Cerebellum (tissue), 4 donors: ENCODE measurements at places on chromosomes 1 and 21. TPM values are rescaled to one million over a fixed set of nuclear protein-coding genes. Genes with fewer than 3 reads are reported as not detected.
A peak's percentile ranks its signal among the peaks of the same experiment; 100 is the strongest.

Gene TEDDM1
- not detected for total RNA-seq

Gene POGZ
- 96.5 TPM for total RNA-seq

Gene GJA9
- not detected for total RNA-seq

Gene KIF26B
- total RNA-seq, result 22.0 TPM

Gene KRTAP12-2
- not detected for total RNA-seq

Gene RNU1-4
- total RNA-seq, result 40,842 TPM

Gene KCNE1
- 0.64 TPM for total RNA-seq

Gene SEMA6C
- 21.4 TPM for total RNA-seq

Gene SPRR1A
- not detected for total RNA-seq

Gene STUM
- 24.0 TPM for total RNA-seq

Gene AADACL4
- not detected for total RNA-seq

Gene FCRL2
- not detected for total RNA-seq

Gene DCST1
- not detected for total RNA-seq

GRCh38 chr21:15875286-15875685 lies 145.5 kb downstream of the USP25 start:
- no peak for DNase-seq

DNA sequence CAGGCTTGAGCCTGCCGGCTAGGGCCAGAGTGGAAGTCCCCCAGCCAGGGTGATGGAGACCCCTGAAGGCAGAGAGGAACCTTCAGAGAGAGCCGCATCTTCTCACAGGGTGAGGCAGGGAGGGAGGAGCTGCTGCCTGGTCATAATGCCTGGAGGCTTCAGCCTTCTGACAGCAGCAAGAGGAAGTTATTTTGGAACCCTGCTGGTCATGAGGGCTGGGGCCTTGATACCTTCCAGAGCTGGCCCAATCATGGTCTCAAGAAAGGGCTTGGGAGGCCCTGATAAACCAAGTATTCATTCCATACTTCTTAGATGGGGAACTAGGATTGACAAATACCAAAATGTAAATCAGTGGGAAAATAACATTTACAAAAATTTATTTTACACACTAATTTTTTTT lies 26.6 kb upstream of the MPZL1 start:
- DNase-seq, result no peak

DNA sequence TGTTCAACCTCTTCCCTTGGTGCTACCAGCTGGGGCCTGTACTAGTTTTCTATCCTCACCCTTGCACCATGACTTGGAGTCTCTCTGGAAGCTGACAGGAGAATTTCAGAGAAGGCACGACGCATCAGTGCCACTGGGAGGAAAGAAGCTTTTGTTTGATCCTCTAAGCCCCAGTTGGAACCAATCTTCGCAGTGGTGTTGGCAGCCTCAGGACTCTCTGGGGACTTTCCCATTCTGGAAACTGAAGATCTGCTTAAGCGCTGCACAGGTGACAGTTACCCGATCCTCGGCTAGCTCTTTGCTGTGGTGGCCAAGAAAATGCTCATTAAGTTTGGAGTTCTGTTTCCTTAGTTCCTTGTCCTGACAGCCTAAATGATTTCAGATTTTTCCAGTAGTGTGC lies 222.3 kb downstream of the RHOU start:
- DNase-seq, result no peak

- DNase-seq, result no peak
These were observed 351.9 kb downstream of the ADGRL2 start for GRCh38 chr1:82152356-82153271.

DNA sequence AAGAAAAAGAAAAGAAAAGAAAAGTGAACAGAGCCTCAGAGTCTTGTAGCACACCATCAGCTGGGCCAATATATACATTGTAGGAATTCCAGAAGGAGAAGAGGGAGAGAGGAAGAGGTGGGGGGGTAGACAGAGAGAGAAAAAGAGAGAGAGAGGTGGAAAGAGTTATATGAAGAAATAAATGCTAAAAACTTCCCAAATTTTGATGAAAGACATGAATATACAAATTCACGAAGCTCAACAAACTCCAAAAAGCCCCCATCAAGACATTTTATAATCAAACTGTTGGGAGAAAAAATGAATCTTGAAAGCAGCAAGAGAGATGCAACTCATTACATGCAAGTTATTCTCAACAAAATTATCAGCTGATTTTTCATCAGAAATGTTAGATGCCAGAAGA lies 41.5 kb upstream of the TSHB start:
- DNase-seq, result no peak

DNA sequence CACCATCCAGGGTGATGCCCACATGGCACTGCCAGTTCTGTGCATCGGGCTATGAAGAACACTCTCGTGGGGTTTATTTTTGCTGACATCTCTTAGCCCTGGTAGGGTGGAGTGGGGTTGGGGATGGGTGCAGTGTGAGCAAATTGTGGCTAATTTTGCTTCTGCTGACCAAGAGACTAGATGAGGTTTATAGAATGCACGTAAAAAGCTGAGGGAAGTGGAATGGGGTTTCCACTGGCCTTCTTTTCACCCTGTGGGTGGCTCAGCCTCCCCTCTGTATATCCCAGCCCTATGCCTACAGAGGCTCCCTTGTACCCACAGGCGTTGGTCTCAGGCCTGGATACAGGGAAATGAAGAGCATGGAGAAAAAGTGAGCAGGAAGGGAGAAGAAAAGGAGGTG lies 44.1 kb upstream of the RAB4A start:
- DNase-seq, result no peak

DNA sequence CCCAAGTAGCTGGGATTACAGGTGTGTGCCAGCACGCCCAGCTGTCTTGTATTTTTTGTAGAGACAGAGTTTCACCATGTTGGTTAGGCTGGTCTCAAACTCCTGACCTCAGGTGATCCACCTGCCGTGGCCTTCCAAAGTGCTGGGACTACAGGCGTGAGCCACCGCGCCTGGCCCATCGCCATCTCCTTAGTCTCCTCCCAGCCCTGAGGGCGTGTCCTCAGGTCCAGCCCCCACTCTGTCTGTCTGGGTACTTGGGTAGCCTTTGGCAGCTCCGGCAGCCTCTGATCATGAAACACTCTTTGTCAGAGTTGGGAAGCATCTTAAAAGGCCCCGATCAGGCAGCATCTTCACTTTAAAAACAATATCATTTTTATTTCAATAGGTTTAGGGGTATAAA lies 90.3 kb upstream of the DISP3 start:
- DNase-seq, result no peak

DNA sequence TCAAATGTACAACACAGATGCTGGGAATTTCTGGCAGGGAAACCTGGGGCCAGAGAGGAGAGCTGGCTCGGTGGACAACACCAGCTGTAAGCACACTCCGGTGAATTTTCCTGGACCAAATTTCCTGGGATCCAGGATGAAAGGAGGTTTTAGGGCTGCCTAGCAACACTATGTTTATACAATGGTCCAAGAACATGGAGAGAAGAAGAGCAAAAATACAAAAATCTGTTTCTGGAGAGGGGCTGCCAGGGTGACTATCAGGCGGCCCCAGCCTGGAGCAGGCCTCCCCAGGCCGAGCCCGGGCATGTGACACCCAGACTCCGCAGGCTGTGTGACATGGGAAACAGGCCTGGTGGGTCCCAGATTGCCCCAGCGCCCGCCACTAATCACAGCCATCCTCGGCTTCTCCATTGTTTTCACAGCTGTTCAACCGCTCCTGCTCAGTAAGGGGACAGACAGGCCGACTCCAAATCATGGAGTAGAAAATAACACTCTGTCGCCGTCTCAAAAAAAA lies 336.0 kb upstream of the NFIA start:
- no peak for DNase-seq

DNA sequence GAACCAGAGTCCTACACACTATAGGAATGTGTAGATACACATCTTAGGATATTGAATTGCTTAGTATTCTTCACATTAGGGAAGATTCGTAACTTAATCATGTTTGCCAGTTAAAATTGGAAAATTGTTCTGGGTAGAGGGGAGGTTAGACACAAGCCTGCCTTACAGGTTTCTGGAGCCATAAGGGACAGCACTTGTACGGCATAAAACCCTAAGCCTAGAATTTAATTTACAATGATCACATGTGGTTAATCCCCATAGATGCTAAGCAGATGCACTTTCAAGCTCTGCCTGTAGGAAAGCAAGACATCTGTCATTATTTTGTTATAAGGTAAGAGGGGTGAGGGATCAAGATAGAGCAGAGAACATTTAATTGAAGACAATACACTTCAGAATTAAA lies 820.7 kb downstream of the NCAM2 start:
- no peak for DNase-seq

GRCh38 chr1:102891868-102892625 lies 216.3 kb downstream of the COL11A1 start:
- DNase-seq, result no peak

DNA sequence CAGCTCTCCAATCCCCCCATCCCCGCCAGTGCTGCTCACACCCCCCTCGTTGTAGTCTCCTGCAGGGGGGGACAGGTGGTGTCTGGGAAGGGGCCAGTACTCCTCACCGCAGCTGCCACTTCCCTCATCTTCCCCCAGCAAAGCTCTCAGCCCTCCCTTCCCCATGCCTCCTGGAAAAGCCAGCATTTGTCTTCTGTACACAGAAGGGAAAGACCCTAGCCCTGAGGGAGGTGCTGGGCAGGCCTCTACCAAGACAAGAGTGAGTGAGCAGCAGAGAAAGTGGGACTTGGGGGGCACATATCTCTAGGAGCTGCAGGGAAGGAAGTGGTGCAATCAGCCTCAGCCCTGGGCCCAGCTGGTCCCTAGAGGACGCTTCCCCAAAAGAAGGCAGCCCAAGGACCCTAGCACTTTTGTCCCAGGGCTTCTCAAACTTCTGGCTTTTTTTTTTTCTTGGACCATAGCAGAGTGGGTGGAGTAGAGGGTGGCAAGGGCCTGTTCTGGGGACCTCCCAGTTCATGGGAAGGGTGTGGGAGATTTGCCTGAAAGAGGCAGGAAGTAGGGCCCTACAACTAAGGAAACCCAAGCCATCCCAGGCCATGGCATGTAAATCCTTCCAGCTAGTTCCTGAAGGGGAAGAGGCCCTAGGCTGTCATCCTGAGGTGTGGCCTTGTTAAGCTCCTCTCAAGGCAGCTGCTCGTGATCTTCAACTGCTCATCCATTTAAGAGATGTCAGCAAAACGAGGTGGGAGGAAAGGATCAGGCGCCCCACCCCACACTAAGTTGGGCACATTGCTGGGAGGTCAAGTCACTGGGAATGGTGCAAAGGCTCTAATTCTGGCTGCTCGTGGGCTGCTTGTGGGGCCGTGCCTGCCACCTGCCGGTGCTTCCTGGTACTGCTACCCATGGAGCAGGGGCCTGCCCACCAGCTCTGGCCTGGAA lies 12.6 kb downstream of the ZC3H12A start:
- DNase-seq, result peak; percentile 80

DNA sequence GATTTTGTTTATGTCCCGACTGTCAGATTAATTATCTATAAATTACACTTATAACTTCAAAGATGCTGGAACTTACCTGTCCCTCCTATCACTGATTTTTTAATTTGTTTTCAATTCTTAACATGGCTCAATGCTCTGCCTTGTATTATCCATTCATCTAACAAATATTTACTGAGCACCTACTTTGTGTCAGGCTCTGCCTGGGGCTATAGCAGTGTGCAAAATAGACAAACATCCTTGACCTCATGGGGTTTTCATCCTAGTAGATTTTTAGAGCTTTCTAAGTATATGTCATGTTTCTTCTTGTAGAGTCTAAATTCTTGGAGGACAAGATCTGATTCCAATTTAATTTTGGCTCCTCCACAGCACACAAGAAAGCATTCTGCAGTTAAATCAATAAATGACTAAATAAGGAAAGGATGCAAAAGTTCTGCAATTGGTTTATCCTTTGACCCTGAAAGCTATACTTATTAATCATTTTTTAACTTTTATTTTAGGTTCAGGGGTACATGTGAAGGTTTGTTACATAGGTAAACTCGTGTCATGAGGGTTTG lies 10.8 kb upstream of the SMYD2 start:
- no peak for DNase-seq

DNA sequence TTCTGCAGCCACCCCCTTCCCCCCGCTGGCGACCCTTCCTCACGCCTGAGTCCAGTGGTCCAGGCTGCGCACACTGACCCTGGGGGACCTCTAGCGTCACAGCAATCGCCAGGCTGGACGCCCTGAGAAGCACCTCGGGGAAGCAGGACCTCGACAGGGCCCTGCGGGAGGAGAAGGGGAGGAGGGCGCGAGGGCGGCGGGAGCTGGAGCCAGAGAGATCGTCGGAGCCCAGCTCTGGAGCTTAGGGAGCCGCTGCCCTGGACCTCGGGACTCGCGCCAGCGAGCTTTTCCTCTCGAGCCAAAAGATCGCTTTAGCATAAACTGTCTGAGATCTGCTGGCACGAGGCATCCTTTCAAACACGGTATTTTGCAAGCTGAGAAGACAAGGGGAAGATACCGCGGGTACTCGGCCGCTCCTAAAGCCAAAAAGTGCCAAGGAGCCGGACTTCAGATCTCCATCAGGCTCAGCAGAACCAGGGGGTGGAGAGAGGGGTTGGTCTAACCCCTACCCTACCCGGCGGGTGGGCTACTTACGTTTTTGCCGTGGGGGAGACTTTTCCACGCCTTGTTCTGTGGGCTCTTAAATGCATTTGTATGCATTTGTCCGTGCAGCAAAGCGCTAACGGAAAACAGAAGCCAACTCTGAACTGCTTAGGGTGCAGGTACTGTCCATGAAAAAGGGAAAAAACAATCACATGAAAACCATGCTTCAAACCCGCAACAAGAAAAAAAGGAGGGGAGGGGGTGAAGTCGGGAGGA lies 586 bp downstream of the COL24A1 start:
- no peak for DNase-seq

- DNase-seq, result no peak
These were observed 21.8 kb upstream of the OTUD3 start for GRCh38 chr1:19860418-19860817.

- DNase-seq, result no peak
These were observed 220.2 kb downstream of the DUSP10 start for GRCh38 chr1:221521686-221522085.

GRCh38 chr1:183159960-183160359 lies 26.1 kb upstream of the LAMC2 start:
- no peak for DNase-seq

GRCh38 chr1:56872597-56872996 lies 18.0 kb downstream of the C8A start:
- no peak for DNase-seq

GRCh38 chr21:35470522-35470921 lies 421.4 kb upstream of the RUNX1 start:
- DNase-seq, result no peak

DNA sequence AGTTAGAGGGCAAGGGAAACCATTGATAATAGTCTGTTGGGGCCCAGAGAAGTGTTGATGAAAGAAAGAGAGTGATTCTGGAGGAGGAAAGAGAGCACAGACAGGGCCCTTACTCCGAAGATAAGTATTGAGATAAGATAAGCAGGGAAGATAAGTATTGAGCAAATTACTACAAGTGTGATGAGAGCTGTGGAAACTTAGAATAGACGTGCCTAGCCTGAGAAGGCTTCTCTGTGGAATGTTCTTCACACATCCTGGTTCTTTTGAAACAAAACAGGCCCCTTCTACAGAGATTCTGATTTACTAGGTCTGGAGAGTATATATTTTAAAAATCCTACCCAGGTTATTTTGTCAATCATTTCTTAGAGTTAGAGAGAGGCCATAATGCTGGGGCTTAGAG lies 26.4 kb downstream of the FNBP1L start:
- DNase-seq, result no peak
